NCI-H345 (cell line): ENCODE measurements at places on chromosomes 2 and 18.
A peak's percentile ranks its signal among the peaks of the same experiment; 100 is the strongest.

- no peak for DNase-seq
Measured at GRCh38 chr18:41462946-41463345, 492.1 kb upstream of the PIK3C3 start.

DNA sequence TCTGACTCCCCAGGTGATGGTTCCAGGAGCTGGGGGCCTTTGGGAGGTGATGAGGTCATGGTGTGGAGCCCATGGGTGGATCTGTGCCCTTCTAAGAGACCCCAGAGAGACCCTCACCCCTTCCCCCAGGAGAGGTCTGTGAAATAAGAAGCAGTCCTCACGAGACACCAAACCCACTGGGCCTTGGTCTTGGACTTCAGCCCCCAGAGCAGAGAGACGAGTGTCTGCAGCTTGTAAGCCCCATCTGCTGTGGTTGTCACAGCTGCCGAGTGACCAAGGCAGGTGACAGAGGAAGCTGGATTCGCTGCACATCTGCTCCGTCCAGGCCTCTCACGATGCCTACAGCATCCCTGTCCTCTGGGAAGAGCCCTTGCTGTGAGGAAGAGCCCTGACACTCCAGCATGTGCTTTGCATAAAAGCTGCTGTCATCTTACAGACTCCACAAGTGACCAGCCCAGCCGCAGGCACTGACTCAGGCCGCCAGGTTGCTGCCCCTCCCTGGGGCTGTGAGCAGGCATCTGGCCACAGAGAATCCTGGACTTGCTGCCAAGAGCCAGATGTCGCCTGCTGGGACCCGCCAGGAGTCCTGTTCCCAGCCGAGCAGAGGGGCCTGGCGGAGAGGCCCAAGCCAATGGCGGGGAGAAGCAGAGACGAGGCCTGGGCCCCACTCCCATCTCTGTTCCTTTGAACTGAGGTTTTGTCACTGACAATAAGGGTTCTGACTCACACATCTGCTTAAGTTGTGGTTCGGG, 150.8 kb downstream of the PXDN start:
- peak; percentile 83 for DNase-seq

GRCh38 chr18:212780-213179, 54.4 kb downstream of the USP14 start:
- DNase-seq = no peak

DNA sequence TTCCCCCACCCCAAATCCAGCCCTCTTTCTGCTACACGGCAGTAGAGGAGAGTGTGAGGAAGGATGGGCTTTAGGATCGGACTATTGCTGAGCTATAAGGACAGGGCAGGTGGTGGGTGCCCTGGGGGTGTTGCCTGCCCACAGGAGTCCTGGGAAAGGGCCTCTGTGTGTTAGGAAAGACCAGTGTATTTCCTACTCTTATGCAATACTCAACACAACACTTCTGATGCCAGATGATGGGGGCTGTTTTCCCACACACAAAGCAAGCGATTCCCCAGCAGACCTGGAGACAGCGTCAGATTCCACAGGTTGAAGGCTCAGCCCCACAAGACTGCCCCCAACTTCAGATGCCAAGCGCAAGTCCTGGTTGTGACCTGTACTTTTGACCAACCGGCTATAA, 91.0 kb upstream of the LCLAT1 start:
- DNase-seq = no peak

- DNase-seq = no peak
Measured at GRCh38 chr2:32558492-32558891, 69.4 kb upstream of the TTC27 start.

DNA sequence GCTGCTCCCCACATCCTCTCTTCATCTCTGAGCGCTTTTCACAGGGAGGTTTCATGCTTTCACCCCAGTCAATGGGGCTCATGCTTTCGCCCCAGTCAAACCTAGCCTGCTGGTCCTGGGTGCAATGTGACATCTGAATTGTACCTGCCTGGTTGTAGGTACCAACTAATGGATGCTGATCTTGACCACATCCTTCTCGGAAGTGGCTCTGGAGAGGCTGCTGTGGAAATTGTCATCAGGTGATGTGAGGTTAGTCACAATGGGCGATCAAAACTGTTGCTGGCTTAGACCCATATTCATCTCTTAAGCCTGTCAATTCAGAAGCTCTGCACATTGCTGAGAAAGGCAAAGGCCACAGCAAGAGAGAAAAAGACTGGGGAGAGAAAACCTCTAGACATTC, 32.7 kb upstream of the ALKAL2 start:
- DNase-seq = no peak

GRCh38 chr2:70580352-70580751, 26.7 kb upstream of the TGFA start:
- no peak for DNase-seq

DNA sequence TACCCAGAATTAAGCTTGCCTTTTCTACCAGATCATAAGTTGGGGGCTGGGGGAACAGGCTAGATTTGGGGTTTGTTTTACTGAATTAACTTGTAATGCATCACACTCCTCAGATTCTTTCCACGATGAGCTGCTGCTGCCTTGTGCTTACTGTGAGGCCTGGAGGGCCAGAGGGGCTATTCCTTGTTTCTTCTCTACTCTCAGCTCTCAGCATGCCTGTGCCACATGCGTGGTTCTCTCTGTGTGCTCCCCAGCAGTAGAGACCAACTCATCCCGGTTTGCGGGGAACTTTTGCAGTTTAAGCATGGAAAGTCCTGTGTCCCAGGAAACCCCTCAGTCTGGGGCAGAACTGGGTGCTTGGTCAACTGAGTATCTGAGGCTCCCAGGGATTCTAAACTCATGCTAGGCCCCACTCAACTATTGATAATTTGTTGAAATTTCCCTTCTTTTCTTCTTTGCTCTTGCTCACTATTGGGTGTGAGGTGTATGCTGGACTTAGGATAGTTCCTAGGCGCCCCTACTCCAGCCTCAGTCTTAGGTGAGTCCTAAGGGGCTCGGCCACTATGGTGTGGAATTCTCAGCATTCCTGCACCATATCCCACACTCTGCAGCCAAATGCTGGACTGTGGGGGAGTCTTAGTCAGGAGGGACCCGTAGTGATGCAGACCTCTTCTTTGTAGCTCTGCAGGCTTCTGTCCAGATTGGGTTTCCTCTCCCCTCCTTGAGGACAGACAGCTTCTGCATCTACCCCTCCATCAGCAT, 63.1 kb downstream of the SRD5A2 start:
- DNase-seq = no peak

- no peak for DNase-seq
Measured at GRCh38 chr2:158178646-158179045, 77.0 kb downstream of the UPP2 start.

DNA sequence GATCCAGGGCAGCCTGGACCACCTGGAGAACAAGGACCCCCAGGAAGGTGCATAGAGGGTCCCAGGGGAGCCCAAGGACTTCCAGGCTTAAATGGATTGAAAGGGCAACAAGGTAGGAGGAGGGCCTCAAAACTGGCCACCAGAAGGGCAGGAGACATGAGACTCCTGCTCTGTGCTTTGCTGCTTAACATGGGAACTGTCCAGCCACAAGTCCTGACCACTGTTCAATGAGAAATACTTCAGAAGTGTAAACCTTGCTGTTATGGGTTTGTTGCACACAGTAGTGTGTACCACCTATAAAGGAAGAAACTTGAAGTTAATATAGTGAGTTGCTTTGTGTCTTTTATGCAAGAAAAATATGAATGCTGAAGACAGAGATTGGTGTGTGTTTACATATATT, 44.2 kb upstream of the MFF start:
- DNase-seq = no peak

DNA sequence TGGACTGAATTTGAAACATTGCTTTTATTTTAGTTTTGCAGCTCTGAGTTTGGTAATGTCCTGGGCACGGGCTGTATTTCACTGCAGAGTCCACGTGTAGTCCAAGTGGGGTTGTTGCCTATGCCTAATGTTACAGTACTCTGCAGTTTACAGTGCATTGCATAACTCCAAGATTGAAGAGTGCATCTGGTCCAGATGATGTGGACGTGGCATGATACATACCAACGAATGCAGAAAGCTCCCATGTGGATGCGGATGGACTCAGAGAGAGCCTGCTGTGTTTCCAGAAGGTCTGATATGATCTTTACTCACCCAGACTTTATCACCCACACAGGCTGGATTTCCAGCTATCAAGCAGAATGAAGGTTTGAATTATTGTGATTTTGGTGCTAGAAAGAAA, 44.4 kb upstream of the CCDC68 start:
- DNase-seq = no peak

DNA sequence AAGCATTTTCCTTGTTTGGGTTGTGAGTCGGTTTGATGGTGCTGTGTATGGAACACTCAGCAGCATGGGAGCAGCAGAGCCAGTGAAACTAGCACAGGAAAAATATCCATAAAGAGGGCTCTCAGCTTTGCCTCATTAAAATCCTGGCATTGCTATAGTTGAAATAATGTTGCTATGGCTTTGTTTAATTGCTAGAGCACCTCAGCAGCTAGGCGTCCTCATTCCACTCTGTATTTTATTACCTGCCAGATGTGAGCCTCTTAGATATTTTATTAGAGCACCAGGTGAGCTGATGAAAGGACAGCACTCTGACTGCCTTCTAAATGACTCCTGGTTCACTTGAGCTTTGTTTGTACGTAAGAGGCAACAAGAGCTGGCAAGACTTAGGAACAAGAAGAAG, 232.4 kb downstream of the MTX2 start:
- peak; percentile 73 for DNase-seq

- no peak for DNase-seq
Measured at GRCh38 chr2:42929546-42930024, 137.2 kb upstream of the HAAO start.

DNA sequence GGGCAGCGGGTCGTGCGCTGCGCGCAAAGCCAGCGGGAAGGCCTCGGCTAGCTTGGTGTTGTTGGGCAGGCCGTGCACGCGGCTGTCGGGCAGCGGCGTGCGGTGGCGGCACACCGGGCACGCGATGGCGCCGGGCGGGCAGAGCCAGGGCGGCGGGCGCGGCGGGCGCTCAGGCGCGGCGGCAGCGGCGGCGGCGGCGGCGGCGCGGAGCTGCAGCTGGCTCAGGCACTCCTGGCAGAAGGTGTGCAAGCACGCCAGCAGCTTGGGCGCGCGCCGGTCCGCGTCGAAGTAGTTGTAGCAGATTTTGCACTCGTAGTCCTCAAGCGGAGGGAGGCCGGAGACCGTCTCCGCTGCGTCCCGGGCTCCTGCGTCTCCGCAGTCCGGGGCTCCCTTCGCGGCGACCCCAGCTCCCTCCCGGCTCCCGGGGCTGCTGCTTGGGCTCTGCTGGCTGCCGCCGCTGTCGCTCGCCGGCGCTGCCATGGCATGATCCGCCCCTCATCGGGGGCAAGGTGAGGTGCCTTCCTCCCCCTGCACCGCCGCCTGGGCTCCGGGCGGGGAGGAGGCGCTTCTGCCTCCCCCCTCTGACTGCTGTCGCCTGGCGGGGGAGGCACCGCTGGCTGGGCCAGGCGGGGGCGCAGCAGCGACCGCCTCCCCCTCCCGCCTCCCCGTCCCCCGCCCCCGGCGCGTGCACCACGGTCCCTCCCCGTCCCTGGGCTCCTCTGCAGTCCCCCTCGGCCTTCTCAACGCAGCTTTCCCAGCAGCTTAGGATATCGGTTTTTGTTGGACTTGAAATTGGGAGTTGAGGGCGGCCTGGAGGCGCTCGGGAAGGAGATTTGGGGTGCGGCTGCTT, 21.0 kb upstream of the PAX3 start:
- peak; percentile 76 for DNase-seq

GRCh38 chr2:101112772-101113157, 38.4 kb downstream of the TBC1D8 start:
- DNase-seq = no peak

GRCh38 chr18:55587418-55588110, 428 bp downstream of the TCF4 start:
- DNase-seq = peak; percentile 57

- DNase-seq = peak; percentile 76
Measured at GRCh38 chr2:30862054-30862651, 54.9 kb upstream of the CAPN13 start.

GRCh38 chr2:104432401-104432800, 421.5 kb upstream of the POU3F3 start:
- no peak for DNase-seq

- no peak for DNase-seq
Measured at GRCh38 chr2:1685957-1686783, 58.1 kb downstream of the PXDN start.

GRCh38 chr2:14975381-14975780, 342.9 kb downstream of the LRATD1 start:
- no peak for DNase-seq

DNA sequence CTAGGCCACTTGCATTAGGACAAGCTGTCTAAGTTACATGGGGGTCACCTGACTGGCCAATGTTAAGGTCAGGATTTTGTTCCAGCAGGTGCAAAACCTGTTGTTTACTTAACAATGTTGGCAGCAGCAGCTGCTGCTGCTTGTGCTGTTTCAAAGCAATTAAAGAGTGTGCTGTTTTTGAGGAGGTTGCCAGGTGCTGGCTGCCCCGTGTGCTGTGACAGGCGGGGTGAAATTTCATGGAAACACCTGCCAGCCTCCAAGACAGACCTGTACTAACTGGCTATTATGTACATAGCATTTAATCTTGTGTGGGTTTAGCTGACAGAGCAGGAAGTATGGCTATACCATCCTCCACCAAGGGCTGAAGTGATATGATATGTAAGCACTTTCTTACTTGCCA, 224.9 kb downstream of the ASXL3 start:
- peak; percentile 91 for DNase-seq

DNA sequence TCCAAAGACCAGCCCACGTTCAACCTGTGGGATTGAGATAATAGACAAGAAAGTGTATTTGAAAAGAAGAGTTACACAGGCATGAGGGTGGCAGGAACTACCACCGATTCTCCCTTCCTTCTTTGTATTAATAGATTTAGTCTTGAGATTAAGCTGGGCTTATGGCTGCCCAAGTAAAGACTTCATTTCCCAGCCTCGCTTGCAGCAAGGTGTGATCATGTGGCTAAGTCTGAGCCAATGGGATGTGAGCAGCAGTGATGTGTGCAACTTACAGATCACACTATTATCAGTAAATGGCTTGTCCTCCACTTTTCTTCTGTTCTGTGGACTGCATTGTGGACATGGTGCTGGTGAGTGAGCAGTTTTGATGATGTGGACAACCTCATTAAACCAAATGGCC, 101.7 kb downstream of the POLR1A start:
- DNase-seq = no peak

DNA sequence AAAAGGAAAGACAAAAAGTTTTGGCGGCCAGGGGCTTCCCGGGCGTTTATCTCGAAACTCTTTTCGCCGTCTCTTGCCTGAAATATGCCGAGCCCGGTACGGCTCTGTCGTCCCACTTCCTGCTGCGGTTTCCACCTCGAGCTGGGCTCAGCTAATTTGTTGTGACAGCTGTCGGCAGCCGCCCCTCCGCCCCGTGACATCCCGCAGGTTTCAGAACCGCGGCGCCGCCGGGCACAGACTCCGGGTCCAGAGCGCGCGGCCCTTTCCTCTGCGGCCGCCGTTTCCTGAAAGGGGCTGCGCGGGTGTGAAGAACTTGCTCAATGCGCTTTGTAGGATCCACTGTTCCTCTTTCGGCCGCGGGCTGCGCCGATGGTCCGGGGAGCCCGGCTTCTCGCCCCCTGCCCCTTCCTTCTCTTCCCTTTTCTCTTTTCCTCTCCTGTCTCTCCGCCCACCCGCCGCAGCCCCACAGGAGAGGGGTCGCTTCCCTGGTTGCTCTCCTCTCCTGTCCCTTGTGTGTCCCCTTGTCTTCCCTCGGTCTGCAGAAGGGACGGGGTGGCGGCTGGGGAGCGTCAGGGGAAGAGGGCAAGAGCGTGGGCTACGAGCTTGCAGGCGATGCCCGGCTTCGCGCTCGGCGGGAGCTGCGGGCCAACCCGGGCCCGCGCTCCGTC, 648 bp downstream of the ARID5A start:
- DNase-seq = peak; percentile 16
